ENCODE measurements at places on chromosomes 1 and 21.

DNA sequence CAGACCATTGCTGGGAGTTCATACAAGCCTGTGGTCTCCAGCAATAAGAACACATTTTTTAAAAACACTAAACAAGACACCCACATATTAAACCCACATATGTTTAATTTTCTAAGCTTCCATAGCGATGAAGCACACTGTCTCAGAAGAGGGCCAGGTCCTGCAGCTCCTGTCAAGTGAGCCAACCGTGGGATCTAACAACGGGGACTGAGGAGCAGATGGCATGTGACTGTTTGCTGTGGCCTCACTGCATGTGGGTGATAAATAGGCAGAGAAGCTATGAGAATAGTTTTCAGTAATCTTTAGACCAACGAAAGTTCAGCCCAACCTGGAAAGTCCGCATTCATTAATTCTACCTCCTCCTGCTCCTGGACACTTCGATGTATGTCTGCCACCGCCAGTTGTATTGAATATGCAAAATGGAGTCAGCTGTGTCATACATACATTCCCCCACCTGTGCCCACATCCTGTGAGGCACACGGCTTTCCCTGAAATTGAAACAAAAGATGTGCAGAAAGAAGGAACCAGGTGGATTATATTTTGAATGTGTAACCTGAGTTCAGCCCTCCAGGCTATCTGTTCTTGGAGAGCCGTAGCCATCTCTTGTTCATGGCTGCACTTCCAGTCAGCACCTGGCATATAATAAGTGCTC is 88.2 kb downstream of the MIS18A start:
- no peak for DNase-seq

DNA sequence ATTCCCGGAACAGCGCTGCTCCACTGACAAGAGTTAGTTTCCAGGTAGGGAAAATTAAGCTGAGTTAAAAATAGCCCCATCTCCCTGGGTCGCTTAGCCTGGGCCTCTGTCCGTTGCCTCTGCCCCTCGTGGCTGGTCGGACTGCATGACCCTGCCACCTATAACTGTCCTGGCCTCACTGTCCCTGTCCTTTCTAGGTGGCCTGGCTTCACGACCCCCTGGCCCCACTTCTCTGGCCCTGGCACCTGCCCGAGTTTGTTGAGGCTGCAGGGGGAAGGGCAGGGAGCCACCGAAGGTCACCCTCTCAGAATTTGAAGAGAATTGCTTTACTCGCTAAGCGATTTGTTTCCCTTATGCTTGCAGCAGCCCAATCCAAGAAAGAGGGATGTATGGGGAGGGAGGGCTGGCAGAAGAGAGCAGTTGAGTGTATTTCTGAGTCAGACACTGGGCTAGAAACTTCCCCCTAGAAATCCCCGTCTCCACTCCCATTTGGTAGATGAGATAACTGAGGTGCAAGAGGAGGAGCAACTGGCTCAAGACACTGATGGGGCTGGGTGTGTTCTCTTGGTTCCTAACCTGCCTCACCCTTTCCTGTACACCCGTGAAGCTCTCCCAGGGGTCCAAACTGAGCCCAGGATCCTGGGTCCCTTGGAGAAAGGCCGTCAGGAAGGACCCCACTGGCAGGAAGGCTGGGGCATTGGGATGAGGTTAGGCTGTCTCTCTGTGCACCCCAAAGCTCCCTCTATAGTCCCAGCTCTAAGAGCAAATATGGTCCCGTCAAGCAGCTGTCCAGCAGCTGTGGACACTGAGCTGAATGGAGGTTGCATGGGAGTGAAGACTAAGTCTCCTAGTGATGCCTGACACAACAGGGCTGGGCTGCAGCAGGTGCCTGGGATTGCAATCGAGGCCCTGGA is 2.9 kb upstream of the EDN2 start:
- no peak for DNase-seq

GRCh38 chr1:24575905-24576587 is 20.2 kb downstream of the NCMAP start:
- no peak for DNase-seq

- DNase-seq, result no peak
Observed at GRCh38 chr1:160866001-160866694, 3.5 kb upstream of the CD244 start.

GRCh38 chr1:61056573-61057439 is 25.6 kb upstream of the NFIA start:
- DNase-seq, result peak; percentile 32

Measured in NCI-H2171 (cell line).